ENCODE measurements at places on chromosomes 6 and 20. TPM values are rescaled to one million over a fixed set of nuclear protein-coding genes. Genes with fewer than 3 reads are reported as not detected.

The IL17F gene
- total RNA-seq = not detected

The MATN4 gene
- not detected for total RNA-seq

The DPPA5 gene
- total RNA-seq = not detected

The SPEF1 gene
- not detected for total RNA-seq

The COL12A1 gene
- total RNA-seq = 5.8 TPM

The SAMD5 gene
- total RNA-seq = 2.6 TPM

The HLA-DOB gene
- total RNA-seq = 0.49 TPM

The EYS gene
- not detected for total RNA-seq

The AVP gene
- not detected for total RNA-seq

The BPIFB4 gene
- total RNA-seq = not detected

The CLVS2 gene
- total RNA-seq = not detected

The TPBG gene
- total RNA-seq = 9.0 TPM

The NKAIN4 gene
- not detected for total RNA-seq

The SCGN gene
- not detected for total RNA-seq

The NR2E1 gene
- total RNA-seq = not detected

The TUBB1 gene
- total RNA-seq = not detected

The TNF gene
- total RNA-seq = not detected

The PI16 gene
- total RNA-seq = under 0.01 TPM

The CLPSL2 gene
- total RNA-seq = not detected

The GPSM3 gene
- 7.1 TPM for total RNA-seq

The NOX3 gene
- total RNA-seq = not detected

The ACTL10 gene
- 4.2 TPM for total RNA-seq

The SPATS1 gene
- total RNA-seq = not detected

The SYNDIG1 gene
- total RNA-seq = not detected

The ADGRF4 gene
- not detected for total RNA-seq
